ENCODE measurements at places on chromosomes 6 and 20.
A peak's percentile ranks its signal among the peaks of the same experiment; 100 is the strongest.

DNA sequence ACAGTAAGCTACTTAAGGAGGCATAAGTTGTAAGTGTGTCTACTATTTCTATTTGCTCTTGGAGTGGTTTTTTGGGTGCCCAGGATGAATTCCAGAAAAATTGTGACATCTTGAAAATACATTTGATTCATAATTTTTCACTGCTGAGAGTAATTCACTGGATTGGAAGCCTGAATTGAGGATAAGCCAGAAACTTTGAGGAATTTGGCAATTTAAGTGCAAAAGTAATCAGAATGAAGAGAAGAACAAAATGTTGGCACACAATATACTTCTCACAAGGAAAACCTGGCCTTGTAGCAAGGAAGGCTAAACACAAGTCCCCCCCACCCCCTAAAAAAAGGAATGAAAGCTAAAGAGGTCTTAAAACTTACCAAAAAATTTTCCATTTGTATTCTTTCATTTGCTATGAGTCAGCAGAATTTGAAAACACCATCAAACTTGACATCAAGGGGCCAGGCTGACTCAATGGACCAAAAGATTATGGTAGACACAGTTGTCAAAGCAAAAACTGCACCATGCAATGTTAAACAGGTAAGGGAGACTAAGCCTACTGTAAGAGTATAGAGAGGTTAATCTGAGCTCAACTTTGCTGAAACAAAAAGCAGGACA lies 840.0 kb downstream of the FRK start:
- no peak overlapping the region for H3K27ac ChIP-seq
- H3K36me3 ChIP-seq = no peaks in the 10 kb centered on the region
- no peaks in the 10 kb centered on the region for H3K27me3 ChIP-seq
- H3K4me1 ChIP-seq = no peaks in the 10 kb centered on the region
- no peak overlapping the region for H3K4me3 ChIP-seq
- DNase-seq = no peak

DNA sequence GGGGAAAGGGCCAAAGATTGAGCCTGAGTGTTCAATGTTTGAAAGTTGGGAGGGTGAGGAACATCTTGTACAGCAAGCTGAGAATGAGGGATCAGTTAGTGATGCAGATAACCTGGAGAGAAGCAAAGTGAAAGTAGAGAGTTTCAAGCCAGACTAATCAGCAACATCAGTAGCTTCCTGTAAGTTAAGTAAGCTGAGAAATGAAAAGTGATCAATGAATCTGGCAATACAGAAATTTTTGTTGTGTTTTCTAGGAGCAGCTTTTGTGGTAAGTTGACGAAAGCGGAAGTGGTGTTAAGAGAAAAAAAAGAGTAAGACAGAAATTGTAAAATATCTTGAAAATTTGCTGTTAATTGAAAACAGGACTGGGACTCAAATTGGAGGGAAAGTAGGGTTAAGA lies 855.5 kb upstream of the MAP3K7 start:
- no peaks in the 10 kb centered on the region for H3K36me3 ChIP-seq
- DNase-seq = no peak
- H3K4me1 ChIP-seq = no peaks in the 10 kb centered on the region
- H3K27me3 ChIP-seq = no peaks in the 10 kb centered on the region

DNA sequence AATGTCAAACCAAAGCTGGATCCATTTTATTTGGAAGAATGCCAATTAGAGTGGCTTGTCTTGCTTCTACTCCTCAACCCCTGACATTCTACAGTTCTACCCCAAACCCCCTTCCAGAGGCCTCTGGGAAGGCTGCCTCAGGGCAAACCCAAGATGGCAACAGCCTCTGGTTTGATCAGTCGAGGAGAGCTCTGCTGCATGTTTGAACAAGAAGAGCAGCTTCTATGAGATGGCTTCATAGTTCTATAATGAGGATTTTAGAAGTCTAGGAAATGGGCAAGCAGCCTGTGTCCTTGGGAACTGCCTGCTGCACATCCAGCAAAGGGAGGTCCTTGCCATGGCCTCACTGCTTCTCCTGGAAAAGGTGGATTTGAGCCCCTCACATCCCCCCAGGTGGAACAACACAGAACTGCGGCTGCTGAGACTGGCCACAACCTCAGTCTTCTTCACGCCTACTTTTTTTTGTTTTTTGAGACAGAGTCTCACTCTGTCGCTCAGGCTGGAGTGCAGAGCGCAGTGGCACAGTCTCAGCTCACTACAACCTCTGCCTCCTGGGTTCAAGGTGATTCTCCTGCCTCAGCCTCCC lies 37.9 kb downstream of the ZC3H12D start:
- H3K4me3 ChIP-seq = no peak overlapping the region
- H3K4me1 ChIP-seq = peaks cover 21% of the 10 kb centered on the region
- H3K27ac ChIP-seq = no peak overlapping the region
- H3K27me3 ChIP-seq = no peaks in the 10 kb centered on the region
- H3K36me3 ChIP-seq = no peaks in the 10 kb centered on the region

- H3K4me1 ChIP-seq = peaks cover 27% of the 10 kb centered on the region
- no peak overlapping the region for H3K4me3 ChIP-seq
- no peak for DNase-seq
- H3K36me3 ChIP-seq = no peaks in the 10 kb centered on the region
- H3K27me3 ChIP-seq = no peaks in the 10 kb centered on the region
Observed at GRCh38 chr6:26556263-26557070, 18.3 kb downstream of the HMGN4 start.

GRCh38 chr6:167475947-167476346 lies 151.1 kb downstream of the TTLL2 start:
- H3K4me1 ChIP-seq = peaks cover 8% of the 10 kb centered on the region
- no peak overlapping the region for H3K4me3 ChIP-seq
- no peak for DNase-seq
- H3K27me3 ChIP-seq = no peaks in the 10 kb centered on the region
- no peaks in the 10 kb centered on the region for H3K36me3 ChIP-seq

DNA sequence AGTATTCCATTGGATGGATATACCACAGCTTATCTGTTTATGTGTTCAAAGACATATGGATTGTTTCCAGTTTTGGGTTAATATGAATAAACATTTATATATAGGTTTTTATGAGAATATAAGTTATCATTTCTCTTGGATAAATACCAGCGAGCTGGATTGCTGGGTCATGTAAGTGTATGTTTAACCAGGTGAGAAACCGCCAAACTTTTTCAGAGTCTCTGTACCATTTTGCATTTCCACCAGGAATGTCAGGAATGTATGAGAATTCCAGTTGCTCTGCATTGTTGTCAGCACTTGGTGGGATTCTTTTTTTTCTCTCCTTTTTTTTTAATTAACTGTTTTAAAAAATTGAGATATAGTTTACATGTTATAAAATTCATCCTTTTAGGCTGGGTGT lies 52.1 kb downstream of the PHF20 start:
- H3K4me3 ChIP-seq = no peak overlapping the region
- H3K36me3 ChIP-seq = no peaks in the 10 kb centered on the region
- H3K4me1 ChIP-seq = no peaks in the 10 kb centered on the region
- H3K27me3 ChIP-seq = no peaks in the 10 kb centered on the region

- no peak overlapping the region for H3K4me3 ChIP-seq
- no peaks in the 10 kb centered on the region for H3K36me3 ChIP-seq
- no peak overlapping the region for H3K27ac ChIP-seq
- no peak for DNase-seq
Observed at GRCh38 chr6:80341330-80341729, 234.9 kb downstream of the BCKDHB start.

- peaks cover 98% of the 10 kb centered on the region for H3K27me3 ChIP-seq
- no peak within 1 kb of the TSS for H3K27ac ChIP-seq
- H3K4me1 ChIP-seq = peaks cover 42% of the 10 kb centered on the region
- no peaks in the 10 kb centered on the region for H3K36me3 ChIP-seq
- peak within 1 kb of the TSS; percentile 7 for H3K4me3 ChIP-seq
Observed at GRCh38 chr20:20367575-20368417, at the start of gene INSM1. INSM1 (plus strand) TSS chr20:20368104; CDS start chr20:20368268, 164 bp downstream.

DNA sequence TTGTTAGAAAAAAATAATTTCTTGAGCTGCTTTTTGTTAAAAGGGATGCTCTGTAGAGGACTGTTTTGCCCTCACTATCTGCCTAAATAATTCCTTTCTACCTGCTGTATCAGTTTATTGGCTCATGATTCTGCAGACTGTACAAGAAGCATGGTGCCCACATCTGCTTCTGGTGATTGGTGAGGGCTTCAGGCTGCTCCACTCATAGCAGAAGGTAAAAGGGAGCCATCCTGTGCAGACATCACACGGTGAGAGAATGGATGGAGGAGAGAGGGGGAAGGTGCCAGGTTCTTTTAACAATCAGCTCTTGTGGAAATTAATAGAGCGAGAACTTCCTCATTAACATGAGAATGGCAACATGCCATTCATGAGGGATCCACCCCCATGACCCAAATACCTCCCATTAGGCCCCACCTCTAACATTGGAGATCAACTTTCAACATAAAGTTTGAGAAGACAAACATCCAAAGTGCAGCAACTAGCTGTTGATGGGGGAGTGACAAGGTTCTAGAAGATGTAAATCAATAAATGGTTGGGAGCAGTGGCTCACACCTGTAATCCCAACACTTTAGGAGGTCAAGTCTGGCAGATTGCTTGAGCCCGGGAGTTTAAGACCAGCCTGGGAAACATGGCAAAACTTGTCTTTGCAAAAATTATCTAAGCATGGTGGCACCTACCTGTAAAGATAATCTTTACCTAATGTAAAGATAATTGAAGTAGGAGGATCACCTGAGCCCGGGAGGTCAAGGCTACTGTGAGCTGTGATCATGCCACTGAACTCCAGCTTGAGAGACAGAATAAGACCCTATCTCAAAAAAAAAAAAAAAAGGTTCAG lies 15.7 kb upstream of the AHCY start:
- no peak overlapping the region for H3K4me3 ChIP-seq
- DNase-seq = no peak
- H3K4me1 ChIP-seq = peaks cover 12% of the 10 kb centered on the region
- no peaks in the 10 kb centered on the region for H3K36me3 ChIP-seq
- H3K27me3 ChIP-seq = no peaks in the 10 kb centered on the region

DNA sequence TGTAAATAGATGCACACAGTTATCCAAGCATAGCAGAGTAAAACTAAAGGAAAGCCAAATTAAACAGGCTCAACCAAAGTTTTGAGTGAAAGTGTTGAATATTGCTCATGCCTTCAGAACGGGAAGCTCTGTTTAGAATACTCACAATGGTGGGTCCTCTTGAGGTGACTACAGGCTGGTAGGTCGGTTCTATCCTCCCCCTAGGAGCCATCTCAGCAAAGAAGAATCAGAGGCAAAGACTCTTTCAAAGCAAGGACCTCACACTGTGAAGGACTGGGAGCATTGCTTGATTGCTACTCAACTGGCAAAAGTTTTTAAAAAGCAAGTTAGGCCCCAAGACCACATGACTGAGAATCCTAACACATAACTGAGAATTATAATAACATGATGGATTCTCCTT lies 88.4 kb upstream of the JAG1 start:
- H3K27ac ChIP-seq = no peak overlapping the region
- no peak overlapping the region for H3K4me3 ChIP-seq
- H3K36me3 ChIP-seq = no peaks in the 10 kb centered on the region
- no peaks in the 10 kb centered on the region for H3K27me3 ChIP-seq

DNA sequence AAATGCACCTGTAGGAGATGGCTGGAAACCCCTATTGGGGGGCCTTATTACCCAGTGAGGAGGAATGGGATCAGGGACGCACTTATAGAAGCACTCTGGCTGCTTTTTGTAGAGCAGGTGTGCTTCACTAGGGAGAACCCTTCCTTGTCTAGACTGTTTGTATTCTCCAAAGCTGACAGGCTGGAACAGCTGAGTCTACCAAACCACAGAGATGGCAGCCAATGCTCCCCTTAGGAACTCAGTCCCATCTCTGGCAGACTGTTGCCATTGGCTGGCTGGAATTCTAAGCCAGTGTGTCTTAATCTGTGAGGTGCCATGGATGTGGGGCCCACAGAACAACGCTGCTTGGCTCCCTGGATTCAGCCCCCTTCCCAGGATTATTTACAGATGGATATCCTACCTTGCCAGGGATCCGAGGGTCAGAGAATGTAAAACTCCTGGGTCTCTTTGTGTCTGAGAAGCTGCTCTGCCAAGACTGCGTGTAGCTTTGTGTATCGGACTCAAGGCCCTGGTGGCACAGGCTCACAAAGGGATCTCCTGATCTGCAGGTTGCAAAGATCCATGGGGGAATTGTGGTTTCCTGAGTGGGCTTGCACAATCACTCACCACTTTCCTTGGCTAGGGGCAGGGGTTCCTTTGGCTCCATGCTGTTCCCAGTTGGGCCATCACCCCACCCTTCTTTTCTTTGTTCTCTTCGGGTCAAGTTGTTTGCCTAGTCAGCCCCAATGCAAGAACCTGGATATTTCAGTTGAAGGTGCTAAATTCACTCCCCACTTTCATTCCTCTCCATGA lies 26.1 kb downstream of the C6orf52 start:
- peaks cover 13% of the 10 kb centered on the region for H3K27me3 ChIP-seq
- no peak overlapping the region for H3K4me3 ChIP-seq
- H3K4me1 ChIP-seq = no peaks in the 10 kb centered on the region

GRCh38 chr6:103107985-103108384 lies 1714.5 kb downstream of the GRIK2 start:
- H3K27me3 ChIP-seq = no peaks in the 10 kb centered on the region
- no peak overlapping the region for H3K27ac ChIP-seq
- DNase-seq = no peak
- H3K36me3 ChIP-seq = no peaks in the 10 kb centered on the region
- no peaks in the 10 kb centered on the region for H3K4me1 ChIP-seq

DNA sequence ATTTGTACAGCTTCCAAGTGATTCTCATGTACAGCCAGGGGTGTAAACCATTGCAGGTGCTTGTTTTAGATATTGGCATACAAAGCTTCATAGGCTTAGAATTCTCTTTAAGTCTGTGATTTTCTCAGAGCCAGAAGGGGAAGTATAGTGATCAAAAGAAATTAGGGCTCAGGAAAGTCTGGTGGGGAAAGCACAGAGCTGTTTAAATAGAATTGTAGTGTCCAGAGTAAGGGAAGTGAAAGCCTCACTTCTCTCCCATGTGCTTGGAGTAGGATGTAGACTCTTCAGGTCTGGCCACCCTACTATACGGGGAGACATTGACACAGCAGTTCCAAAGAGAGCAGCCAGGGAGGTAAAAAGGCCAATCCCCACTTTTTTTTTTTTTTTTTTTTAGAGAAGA lies 10.4 kb downstream of the GCNT2 start:
- H3K4me3 ChIP-seq = peak overlapping the region; percentile 51
- H3K4me1 ChIP-seq = peaks cover 19% of the 10 kb centered on the region
- no peak overlapping the region for H3K27ac ChIP-seq
- H3K27me3 ChIP-seq = no peaks in the 10 kb centered on the region
- no peaks in the 10 kb centered on the region for H3K36me3 ChIP-seq

DNA sequence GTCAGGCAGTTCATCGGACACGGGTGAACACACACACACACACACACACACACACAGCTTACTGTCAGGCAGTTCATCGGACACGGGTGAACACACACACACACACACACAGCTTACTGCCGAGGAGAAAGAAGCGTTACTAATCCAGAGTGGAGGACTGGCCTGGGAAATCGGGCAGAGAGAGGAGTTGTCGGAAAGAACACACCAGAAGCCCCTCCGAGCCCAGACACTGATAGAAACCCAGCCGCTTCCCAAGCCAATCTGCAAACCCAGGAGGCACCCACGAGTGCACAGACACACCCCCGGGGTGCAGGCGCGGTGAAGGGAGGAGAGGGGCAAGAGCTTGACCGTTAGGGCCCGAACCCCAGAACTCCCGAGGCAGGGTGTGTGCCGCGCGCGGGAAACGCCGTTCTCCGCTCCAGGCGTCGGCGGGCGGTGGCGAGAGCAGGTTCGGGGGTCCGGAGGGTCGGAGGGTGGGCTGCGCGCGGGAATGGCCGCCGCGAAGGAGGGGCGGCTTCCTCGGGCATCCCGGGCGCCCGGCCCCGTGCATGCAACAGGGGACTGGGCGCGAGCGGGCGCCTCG lies 636 bp downstream of the ELOVL2 start:
- H3K4me1 ChIP-seq = no peaks in the 10 kb centered on the region
- H3K27ac ChIP-seq = no peak overlapping the region
- no peaks in the 10 kb centered on the region for H3K36me3 ChIP-seq
- no peak for DNase-seq
- H3K4me3 ChIP-seq = peak overlapping the region; percentile 15
- H3K27me3 ChIP-seq = peaks cover 95% of the 10 kb centered on the region
